CD8-positive, alpha-beta T cell (primary cell): ENCODE measurements at places on chromosomes 4 and X.

DNA sequence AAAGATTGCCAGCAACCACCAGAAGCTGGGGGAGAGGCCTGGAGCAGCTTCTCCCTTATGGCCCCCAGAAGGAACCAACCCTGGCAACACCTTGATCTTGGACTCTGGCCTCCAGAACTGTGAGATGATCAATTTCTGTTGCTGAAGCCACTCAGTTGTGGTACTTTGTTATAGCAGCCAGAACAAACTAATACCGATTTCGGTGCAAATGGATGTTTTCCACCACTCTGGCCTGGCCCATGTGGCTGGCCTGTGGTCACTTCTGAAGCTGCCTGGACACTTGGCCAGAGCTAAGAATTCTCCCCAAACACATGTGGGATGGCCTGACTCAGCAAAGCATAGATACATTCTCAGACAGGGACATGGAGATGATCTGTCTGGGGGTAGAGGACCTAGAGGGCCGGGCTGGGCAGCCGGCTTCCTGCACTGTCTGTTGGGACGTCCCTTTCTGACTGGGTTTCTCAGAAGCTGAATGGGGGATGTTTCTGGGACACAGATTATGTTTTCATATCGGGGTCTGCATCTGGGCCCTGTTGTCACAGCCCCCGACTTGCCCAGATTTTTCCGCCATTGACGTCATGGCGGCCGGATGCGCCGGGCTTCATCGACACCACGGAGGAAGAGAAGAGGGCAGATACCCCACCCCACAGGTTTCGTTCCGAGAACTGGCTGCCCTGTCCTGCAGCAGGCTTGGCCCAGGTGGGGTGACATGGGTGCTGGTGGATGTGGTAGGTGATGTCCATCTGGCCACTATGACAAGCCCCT is 4.1 kb downstream of the FOXP3 start:
- no peak for DNase-seq

GRCh38 chr4:142160509-142160908 is 524.1 kb downstream of the IL15 start:
- DNase-seq, result no peak

- DNase-seq, result no peak
Measured at GRCh38 chrX:102846544-102847236, 90.4 kb upstream of the RAB40AL start.

- no peak for DNase-seq
Measured at GRCh38 chr4:23097251-23097650, 404.5 kb downstream of the GBA3 start.

DNA sequence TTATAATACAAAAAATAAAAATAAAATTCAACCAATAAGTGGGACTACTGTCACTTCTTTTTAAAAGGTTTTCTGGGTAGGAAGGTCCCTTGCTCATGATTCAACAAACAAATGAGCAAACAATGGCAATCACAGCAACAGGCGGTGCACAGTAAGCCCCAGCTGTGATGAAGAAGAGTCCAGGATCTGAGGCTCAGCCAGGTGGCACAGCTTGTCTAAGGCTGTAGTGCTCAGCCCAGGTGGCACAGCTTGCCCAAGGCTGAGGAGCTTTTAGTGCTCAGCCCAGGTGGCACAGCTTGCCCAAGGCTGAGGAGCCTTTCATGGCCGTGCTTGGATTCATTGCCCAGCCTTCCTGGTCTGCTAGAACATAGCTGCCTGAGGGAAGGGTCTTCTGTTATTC is 75.0 kb downstream of the ZFYVE28 start:
- no peak for DNase-seq

DNA sequence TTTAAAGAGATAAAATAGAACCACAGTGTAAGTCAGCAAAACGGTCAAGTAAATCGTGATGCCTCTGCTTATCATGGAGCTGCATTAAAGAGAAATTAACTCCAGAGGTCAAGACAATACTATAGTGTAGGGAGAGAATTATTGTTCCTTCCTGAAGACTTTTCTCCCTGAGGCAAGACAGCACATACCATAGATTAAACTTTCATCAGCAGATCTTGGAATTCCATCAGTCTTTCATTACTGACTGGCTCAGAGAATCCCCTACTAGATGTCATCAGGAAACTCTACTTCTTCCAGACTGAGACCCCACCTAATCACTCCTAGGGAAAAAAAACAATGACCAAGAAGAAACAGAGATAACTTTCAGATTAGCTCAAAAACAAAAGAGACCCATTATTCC is 131.3 kb downstream of the NSUN7 start:
- no peak for DNase-seq

DNA sequence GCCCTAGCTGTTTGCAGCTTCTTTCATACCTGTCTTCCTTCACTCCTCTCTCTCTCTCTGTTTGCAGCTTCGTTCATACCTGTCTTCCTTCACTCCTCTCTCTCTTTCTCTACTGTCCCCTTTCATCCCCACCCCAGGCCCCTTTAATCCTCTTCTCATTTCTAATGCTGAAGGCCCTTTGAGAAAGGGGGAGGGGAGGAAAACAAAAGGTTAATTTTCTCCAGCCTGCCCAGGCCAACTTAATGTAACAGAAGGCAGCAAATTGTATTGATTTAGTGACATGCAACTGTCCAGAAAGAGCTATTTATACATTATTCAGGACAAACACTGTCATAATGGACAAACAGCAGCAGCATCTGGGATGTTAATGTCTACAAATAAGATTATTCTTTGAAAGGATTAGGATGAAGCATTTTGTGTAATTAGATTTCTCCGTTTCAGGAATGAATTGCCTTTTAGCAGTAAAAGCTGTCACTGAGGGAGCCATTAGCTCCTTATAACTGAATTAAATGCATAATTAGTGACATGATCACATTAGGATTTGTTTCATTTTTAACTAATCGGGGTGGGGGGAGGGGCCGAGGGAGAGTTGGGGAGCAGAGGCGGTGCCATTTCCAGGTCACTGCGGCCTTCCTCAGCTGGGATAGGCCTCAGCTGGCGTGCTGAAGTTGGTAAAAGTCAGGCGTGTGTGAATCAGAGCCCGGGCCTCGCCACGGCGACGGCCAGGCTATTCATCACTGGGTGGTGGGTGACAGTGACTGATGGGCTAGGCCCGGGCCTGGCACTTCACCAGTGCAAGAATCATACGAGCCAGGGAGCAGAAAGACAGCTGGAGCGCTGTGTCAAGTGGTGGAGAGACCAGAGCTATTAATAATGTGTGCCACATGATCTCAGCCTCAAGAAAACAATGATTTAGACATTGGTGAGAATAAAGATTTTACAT is 174.5 kb downstream of the NKX6-1 start:
- DNase-seq, result no peak

DNA sequence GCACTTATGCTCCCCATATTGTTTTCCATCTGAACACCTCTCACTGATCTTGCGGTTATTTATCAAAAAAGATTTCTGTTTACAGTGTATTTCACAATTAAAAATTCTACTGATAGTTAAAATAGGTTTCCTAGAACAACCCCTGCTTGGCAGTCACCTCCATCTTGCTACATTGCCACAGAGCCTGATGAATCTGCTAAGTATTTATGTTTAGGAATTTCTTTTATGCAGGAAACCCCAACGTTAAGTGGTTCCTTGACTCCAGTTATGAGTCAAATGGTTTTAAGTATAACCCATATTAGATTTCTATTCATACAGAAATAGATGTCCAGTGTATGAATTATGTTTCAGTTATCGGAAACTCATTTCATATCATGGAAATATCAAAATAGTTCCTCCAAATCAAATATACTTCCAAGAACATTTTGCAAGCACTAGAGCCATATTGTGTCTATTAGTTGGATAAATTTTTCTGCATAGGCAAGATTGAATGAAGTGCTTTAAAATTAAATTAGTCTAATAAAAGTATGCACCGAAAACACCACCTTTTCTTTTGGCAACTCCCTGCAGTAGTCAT is 20.6 kb downstream of the GALNT7 start:
- no peak for DNase-seq

DNA sequence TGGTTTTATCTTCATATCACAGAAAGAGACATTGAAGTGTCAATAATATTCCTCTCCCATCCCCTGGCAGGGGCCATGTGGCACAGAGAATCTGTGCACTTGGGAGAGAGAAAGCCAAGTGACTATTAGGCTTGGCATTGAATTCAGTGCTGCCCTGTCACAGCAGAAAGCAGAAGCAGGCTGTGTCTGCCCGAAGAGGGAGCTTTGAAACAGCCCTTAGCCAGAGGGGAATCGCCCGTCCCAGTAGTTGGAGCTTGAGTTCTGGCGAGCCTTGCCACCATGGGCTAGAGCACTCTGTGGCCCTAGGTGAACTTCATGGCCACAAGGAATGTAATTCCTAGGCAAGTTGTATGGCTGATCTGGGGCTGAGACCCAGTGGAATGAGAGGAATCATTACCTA is 282.5 kb upstream of the PCDH10 start:
- DNase-seq, result no peak

DNA sequence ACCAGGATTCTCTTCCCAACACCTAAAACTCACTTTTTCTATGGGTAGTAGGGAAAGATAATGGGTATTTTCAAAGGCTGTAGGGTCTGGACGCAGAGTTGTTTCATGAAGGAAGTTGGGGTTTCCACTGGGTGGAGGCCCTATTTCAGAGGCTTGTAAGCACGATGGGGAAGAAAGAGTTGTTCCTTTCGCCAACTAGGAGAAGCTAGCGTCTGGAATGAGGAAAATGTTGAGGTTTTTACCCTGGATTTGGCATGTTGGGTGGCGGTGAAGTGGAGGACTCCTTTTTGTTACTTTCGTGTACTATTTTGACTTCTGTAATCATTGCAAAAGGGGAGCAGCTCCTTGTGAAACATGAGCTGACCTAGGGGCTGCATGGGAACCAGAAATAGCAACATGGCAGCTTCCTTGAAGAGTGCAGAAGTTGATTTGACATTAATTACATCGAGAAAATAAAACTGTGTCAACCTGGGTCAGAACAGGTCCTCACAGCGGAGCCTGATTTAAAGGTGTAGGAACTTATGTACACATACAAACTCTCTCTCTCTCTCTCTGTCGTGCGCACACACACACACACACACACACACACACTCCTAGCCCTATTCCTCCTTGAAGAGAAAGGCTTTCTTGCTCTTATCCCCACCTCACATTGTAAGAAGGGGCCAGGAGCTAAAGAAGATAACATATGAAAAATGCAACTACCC is 19.1 kb downstream of the VSIG4 start:
- no peak for DNase-seq

DNA sequence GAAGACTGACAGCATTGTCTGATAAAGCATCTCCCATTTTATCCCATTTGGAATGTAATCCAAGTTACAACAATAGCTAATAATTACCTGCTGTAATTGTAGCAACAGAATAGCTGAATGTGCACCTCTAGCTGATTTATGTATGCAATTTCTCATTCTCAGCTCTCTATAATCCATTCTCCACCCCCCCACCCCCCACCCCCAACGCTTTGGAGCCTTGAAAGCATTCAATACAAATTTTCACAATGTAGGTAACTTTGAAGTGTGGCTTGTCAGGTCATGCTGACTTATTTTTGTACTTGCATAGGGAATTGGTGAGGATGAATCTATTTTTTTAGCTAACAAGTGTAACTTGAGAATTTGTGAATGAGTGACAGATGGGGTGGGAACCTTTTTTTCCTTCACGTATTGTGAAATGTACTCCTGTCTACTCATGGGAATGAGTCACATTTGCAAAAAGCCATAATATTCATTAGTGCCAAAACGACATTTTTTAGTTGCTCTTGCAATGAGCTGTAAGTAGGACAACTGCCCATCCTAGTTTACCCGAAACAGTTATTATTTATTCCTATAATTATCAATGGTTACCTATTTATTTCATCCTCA is 159.3 kb downstream of the PALLD start:
- DNase-seq, result no peak

GRCh38 chr4:88045021-88045420 is 37.6 kb downstream of the PKD2 start:
- no peak for DNase-seq

- DNase-seq, result no peak
Measured at GRCh38 chr4:133145758-133146573, 3.1 kb upstream of the PCDH10 start.

- no peak for DNase-seq
Measured at GRCh38 chr4:98572697-98573096, 85.7 kb downstream of the TSPAN5 start.

DNA sequence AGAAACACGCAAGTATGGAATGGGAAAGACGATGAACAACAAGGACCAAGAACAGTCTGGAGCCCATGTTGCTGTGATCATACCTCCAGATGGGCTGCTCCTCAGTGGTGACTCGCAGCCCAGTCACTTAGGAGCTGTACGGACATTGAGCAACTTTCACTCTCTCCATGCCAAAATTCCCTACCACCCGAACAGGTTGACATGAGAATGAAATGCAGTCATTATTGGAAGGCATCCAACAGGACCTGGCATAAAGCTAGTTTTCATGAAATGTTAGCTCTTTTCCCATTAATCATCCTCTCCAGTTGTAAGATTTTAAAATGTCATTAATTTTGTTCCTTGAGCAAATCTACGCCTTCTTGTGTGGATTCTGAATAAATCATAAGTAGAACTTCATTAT is 82.7 kb upstream of the GPM6B start:
- DNase-seq, result no peak

DNA sequence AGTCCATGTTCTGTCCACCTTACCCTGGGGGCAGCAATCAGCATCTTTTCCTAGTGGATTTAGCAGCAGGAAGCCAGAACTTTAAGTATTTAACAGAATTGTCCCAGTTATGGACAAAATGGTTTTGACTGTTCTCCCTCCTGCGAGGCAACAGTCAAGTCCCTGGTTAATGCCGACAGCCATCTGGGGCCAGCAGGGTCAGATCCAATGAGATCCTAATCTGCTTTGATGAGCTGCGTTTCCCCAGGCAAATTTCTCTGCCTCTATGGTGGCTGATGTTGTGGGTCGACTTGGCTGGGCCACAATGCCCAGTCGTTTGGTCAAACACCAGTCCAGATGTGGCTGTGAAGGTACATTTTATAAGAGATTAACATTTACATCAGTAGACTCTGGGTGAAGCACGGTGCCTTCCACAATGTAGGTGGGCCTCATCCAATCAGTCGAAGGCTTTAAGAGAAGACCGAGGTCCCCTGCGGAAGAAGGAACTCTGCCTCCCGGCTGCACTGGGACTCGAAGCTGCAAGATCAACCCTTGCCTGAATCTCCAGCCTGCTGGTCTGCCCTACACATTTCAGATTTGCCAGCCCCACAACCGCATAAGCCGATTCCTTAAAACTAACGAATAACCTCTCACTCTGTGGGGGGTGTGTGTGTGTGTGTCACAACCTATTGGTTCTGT is 89.0 kb upstream of the C4orf50 start:
- no peak for DNase-seq

DNA sequence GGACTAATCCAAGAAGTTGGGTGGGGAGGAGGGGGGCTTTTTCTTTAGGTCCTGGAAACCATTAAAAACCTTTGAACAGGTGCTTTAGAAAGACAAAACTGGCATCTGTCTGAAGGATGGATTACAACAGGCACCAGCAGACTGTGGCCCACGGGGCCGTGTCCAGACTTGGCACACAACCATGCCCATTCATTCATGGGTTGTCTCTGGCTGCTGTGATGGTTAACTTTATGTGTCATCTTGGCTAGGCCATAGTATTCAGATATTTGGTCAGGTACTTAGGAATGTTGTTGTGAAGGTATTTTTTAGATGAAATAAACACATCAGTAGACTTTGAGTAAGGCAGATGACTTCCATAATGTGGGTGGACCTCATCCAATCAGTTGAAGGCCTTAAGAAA is 45.5 kb downstream of the TBL1X start:
- DNase-seq, result no peak
